ENCODE measurements at places on chromosomes 16 and 17.

DNA sequence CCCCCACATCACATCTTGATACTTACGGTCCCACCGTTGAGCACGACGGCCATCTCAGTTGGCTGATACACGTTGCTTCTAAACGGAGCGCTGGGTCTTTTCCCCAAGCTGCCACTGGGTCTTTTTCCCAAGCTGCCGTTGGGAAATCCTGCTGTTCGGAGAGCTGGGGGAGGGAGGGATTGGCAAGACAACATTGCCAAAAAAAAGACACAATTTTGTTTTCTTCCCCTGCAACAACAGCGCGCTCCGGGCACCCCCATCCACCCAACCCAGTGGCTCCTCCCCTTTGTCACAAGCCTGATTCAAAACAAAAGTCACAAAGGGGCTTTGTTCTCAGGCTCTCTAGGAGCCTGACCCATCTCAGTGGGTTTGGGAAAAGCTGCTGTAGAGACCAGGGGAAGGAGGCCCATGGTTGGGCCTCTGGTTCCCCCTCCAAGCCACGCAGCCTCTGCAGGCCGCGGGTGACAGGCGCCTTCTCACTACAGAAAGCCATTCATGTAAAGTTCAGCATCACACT lies 22.8 kb downstream of the GPRC5B start:
- no peak for DNase-seq

DNA sequence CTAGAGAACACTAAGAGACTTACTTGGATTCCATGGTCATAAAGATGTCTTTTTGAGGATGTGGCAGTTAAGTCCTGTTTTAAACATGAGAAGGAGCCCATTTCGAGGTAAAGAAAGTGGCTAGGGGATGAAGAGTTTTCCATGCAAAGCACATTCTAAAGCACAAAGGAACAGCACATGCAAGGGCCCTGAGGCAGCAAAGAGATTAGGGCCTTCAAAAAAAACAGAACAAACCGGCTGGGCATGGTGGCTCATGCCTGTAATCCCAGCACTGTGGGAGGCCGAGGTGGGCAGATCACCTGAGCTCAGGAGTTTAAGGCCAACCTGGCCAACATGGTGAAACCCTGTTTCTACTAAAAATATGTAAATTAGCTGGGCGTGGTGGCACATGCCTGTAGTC lies 79.8 kb downstream of the AKAP1 start:
- no peak for DNase-seq

GRCh38 chr17:18177722-18178121 lies 5.9 kb upstream of the ALKBH5 start:
- DNase-seq: no peak

DNA sequence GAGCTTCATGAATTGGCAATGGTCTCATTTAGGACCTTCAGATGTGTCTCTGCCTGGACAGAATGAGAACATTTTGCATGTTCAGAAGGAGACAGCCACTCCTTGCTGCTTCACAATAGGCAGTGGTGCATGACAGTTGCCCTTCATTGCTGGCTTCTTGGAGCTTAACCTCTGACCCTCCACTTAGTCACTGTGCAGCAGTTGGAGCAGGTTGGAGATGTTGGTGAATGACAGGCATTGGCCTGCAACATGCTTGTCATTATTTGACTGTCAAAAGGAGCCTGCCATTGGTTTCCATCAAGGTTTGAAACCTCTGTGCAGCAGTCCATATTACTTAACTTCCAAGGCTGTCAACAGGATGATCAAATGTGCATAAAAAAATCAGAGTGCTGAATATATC lies 22.7 kb downstream of the FTO start:
- DNase-seq: no peak

- peak; percentile 92 for DNase-seq
These were observed 189.2 kb upstream of the AXIN2 start for GRCh38 chr17:65750631-65751115.

DNA sequence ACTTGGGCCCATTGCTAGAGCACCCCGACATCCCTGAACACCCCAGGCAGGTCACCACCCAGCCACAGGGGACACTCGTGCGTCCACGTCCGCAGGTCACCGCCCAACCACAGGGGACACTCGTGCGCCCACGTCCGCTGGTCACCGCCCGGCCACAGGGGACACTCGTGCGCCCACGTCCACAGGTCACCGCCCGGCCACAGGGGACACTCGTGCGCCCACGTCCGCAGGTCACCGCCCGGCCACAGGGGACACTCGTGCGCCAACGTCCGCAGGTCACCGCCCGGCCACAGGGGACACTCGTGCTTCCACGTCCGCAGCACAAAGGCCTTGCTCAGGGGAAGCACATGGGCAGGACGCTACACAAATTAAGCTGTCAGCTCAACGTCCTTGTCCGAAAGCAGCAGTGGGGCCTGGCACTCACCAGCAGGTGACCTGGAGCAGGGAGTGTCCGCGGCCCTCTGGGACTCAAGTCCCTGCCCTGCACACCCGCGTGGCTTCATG lies 17.7 kb downstream of the GALNS start:
- DNase-seq: no peak

- no peak for DNase-seq
These were observed 2.0 kb upstream of the UNKL start for GRCh38 chr16:1416521-1416941.

GRCh38 chr16:63169100-63169499 lies 1132.9 kb upstream of the CDH8 start:
- DNase-seq: no peak

GRCh38 chr16:58039829-58040495 lies 14.4 kb downstream of the MMP15 start:
- no peak for DNase-seq

DNA sequence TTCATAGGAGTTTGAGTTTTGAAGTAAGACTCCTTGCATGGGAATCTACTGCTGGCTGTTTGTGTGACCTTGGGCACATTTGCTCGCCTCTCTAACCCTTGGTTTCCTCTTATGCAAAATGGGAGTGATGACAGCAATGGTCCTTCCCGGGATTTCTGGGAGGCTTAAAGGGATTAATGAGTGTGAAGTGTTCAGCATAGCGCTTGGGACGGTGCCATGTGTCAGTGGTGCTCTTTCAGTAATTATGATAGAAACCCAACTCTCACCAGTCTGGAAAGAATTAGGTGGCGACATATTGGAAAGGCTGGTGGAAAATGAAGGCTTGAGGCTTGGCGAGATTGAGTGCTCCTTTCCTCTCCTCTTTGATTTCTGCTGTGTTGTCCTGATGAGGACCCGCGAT lies 429.2 kb upstream of the EEF2KMT start:
- no peak for DNase-seq

GRCh38 chr17:12789075-12789480 lies 220 bp upstream of the ARHGAP44 start:
- peak; percentile 14 for DNase-seq

GRCh38 chr17:59941131-59941530 lies 23.4 kb downstream of the RNFT1 start:
- no peak for DNase-seq

GRCh38 chr16:11682655-11683096 lies 14.4 kb downstream of the SNN start:
- no peak for DNase-seq

DNA sequence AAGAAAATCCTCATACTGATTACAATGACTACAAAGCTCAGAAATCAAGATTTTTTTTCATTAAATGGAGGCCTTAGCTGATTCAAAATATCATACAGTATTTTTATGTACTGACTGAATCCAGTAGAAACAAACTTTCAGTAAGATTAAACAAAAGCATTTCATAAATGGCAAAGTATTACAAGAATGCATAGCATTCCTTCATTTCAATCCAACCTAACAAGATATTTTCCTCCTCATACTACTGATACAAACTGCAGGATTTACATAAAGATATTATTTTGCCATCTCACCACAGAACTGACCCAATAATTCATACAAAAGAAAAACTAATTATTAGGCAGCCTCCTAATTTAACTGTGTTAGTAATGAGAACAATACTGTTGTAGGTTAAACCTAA lies 6.2 kb upstream of the KANSL1 start:
- no peak for DNase-seq

DNA sequence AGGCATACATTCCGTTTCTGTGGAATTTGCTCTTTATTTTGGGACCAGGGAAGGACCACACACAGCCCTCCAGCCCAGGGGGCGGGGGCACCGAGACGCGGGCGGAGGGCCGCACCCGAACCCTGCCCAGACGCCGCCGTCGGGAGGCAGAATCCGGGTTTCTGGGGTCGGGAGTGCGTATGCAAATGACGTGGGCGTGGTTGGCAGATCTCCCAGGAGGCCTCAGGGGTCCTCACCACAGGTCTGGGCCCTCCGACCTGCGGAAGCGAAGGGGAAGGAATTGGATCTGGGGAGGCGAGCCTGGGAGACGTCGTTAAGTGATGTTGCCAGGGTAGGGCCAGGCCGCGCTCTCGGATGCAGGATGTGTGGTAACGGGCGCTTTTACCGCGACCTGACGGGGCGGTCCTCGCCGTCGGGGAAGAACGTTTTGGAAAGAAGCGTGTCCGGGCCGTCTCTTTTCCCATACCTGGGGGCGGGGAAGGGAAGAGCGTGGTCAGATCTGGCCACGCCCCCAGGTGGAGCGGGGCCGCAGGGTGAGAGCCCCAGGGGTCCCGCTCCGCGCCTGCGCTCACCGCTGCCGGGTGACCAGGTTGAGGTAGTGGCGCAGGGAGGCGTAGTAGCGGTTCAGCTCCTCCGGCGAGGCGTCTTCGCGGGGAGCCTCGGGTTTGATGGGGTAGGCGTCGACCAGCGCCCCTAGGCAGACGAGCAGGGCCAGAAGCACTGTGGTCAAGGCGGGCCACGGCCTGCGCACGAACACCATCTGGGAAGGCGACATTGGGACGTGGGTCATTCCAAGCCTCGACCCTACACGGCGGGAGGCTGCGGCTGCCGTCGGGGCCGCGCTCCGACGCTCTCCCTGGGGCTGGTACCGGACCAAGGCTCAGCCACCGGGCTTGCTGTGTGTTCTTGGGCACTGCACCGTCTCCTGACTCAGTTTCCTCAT lies 745 bp downstream of the PYY start:
- DNase-seq: no peak

DNA sequence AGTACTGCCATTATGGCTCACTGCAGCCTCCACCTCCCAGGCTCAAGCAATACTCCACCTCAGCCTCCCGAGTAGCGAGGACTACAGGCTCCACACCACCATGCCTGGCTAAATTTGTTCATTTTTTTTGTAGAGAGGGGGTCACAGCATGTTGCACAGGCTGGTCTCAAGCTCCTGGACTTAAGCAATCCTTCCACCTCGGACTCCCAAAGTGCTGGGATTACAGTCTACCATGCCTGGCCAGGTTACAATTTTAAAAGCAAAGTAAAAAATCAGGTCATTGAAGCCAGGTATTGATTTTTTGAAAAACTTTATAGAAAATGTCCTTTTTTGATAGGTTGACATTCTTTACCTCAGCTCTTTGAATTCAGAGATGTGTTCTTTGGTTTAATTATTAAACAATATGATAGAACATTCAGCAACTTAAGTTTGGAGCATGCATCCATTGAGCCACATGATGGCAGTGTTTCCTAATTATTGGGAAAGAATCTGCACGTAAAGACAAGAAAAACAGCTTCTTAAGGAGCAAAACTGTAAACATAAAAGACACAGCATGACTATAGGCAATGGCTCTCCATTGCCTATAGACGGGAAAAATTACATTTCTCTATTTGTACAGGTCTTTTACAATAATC lies 1.7 kb upstream of the SLC16A11 start:
- peak; percentile 79 for DNase-seq

DNA sequence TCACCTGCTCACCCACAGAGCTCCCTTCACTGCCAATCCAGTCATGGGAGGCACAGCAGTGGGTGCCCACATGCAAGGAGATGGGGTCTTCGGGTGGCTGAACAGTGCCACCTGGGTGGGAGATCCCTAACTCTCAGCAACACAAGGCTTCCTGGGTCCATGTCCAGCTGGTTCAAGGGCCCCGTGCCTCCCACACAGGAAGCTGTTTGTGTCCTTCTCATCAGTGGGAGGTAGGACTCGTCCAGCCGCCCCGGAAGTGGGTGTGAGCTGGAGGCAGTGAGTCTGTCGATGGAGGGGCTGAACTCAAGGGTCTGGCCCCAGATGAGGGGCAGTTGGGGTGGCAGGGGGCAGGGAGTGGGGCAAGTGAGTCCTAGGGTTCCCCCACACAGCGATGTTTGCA lies 1.6 kb downstream of the FBXL16 start:
- DNase-seq: no peak

- no peak for DNase-seq
These were observed 97.6 kb downstream of the C16orf78 start for GRCh38 chr16:49471038-49471727.

- DNase-seq: peak; percentile 88
These were observed 346 bp upstream of the SLC43A2 start for GRCh38 chr17:1628856-1629503.

DNA sequence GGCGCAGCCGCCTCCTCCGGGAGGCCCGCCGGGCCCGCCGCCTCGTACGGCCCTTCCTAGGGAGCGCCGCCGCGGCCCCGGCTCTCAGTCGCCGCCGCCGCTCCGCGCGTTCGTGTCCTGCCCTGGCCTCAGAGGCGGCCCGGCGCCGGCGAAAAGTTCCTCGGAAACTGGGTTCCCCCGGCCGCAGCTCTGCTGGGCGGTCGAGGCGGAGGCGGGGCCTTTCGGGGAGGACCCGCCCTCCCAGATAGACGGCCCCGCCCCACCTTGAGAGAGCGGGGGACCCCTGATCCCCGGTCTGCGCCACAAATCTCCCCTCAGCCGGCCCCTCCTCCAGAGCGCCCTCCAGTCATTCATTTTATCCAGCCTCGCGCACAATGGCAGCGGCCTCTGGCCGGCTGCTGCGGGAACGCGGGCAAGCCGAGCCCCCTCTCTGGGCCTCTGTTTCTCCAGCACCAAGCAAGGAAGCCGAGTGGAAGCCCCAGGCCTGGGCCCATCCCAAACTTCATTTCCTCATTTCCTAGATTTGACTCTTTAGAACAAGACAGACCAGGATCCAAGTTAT lies at the start of gene SREBF1:
SREBF1 (minus strand) TSS at position 169 of the 562 bp plus-strand sequence. CDS start 169 bp downstream, outside the sequence.
- DNase-seq: no peak

GRCh38 chr17:28227316-28228108 lies 91.5 kb upstream of the TMEM97 start:
- DNase-seq: no peak

DNA sequence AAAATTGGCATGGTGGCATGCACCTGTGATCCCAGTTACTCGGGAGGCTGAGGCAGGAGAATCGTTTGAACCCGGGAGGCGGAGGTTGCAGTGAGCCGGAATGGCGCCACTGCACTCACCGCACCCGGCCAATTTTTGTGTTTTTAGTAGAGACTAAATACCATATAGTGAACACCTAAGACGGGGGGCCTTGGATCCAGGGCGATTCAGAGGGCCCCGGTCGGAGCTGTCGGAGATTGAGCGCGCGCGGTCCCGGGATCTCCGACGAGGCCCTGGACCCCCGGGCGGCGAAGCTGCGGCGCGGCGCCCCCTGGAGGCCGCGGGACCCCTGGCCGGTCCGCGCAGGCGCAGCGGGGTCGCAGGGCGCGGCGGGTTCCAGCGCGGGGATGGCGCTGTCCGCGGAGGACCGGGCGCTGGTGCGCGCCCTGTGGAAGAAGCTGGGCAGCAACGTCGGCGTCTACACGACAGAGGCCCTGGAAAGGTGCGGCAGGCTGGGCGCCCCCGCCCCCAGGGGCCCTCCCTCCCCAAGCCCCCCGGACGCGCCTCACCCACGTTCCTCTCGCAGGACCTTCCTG lies at the start of gene HBQ1:
HBQ1 (plus strand) TSS at position 359 of the 575 bp plus-strand sequence; CDS start at position 387, 28 bp downstream.
- no peak for DNase-seq

- no peak for DNase-seq
These were observed 51.8 kb upstream of the KDM6B start for GRCh38 chr17:7782240-7782639.

GRCh38 chr16:84013787-84014569 lies 28.6 kb downstream of the SLC38A8 start:
- DNase-seq: peak; percentile 76
